ENCODE measurements at places on chromosomes 16 and 17. TPM values are rescaled to one million over a fixed set of nuclear protein-coding genes. Genes with fewer than 3 reads are reported as not detected.

The TNK1 gene
- 4.8 TPM for polyA plus RNA-seq

The TMEM235 gene
- not detected for polyA plus RNA-seq

The EFTUD2 gene
- polyA plus RNA-seq: 133 TPM

DNA sequence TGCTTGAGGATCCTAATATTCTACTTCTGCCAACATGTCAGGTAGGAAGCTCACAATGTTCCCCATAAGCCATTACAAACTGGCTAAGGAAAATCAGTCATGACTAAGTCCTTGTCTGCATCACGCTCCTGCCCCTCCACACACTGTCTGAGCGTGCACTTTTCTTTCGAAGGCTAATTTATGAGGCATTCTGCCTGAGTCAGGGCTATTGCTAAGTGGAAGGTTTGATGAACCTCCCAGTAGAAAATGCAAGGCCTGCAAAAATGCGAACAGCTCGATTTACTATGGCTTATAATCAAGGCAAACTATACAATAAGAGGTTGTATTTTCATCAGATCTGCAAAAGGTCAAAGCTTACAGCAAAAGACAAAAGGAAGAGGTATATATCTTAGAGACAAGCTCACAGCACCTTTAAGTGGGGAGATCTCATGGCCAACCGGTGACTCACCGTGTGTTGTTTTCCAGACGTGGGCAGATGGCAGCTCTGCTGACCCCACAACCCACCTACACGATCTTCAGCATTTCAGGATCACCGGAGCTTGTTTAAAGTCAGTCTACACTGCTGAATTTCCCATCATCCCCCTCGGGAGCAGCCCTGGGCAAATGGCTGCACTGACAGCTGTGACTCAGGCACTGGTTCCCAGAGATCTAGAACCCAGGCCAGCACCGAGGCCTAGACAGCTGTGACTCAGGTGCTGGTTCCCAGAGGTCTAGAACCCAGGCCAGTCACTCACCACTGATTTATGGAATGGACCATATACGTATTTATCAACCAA is 26.1 kb downstream of the MEAK7 start:
- DNase-seq: no peak

- DNase-seq: no peak
Observed at GRCh38 chr17:10614536-10615155, 42.5 kb downstream of the MYH3 start.

DNA sequence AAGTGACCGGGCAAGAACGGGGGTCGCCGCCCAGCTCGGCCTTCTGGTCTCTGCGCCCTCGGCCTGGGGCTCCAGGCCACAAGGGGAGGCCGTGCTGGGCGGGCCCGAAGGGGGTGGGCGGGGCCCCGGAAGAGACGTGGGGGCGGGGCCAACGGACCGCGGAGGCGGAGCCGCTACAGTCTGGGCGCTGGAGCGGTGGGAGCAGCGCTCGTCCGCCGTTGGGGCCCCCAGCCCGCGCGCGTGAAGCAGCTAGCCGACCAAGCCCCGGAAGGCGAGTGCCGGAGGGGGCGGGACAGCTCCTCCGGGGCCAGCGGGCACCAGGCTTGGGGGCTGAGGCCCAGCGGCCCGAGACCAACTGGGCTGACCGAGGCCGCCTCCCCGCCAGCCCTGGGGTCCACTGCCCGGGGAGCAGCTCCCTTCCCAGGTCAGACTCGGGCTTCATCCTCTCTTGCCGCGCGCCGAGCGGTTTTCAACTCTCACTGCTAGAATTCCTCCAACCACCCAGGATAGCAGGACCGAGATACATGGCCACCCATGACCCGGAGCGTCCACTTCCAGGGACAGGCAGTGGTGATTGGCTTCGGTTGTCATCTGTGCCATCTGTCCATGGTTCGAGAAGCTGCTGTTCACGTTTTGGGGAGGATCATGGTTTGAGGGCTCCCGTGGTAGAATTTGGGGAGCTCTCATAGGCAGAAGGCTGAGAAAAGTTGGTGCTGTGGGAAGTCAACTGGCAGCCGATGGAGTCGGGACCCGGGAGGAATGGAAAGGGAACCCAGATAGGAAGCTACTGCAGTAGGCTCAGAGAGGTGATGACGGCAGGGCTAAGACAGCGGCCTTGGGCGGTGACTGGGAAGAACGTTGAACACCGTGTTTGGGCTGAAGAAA is 44.6 kb upstream of the LCMT1 start:
- no peak for DNase-seq

DNA sequence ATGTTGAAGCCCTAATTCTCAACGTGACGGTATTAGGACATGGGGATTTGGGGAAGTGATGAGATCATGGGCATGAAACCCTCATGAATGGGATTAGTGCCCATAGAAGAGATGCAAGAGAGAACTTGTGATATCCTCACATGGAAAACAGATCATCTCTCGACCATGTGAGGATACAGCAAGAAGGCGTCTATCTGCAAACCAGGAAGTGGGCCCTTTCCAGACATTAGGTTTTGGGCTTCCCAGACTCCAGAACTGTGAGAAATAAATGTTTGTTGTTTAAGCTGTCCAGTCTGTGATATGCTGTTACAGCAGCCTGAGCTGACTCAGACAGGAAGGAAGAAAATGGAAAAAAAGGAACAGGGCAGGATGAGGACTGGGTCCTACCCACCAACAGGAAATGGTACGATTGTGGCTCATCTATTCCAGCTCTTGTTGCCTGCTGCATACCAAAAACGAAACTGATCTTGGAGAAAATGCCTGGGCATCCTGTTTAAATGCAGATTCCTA is 21.9 kb upstream of the SSTR2 start:
- no peak for DNase-seq

DNA sequence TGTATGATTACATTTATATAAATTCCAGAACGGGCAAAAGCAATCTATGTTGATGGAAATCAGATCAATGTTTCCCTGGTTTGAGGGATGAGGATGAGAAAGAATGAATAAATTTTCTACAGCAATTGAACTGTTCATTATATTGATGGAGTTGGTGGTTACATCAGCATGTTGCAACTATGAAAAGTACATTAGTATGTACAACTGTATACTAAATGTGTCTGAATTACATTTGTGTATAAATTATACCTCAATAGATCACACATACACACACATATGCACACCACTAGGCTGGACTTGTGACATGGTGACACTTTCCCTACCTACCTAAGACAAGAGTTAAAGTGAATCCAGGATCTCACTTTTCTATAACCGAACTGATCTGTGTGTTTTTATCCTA is 608.0 kb downstream of the CDH11 start:
- DNase-seq: no peak

DNA sequence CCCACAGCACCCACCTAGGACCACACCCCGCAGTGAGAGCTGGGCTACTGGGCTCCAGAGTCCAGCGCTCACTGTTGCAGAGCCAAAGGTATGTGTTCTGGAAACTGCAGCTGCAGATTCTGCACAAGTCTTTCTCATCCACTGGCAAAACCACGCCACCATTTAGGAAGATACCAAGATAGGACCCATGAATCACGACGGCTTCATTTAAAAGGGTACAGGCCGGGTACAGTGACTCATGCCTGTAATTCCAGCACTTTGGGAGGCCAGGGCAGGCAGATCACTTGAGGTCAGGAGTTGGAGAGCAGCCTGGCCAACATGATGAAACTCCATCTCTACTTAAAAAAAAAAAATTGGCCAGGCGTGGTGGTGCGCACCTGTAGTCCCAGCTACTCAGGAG is 18.8 kb downstream of the FOXF1 start:
- DNase-seq: no peak

- no peak for DNase-seq
Observed at GRCh38 chr16:89054261-89054661, 39.4 kb upstream of the ACSF3 start.

DNA sequence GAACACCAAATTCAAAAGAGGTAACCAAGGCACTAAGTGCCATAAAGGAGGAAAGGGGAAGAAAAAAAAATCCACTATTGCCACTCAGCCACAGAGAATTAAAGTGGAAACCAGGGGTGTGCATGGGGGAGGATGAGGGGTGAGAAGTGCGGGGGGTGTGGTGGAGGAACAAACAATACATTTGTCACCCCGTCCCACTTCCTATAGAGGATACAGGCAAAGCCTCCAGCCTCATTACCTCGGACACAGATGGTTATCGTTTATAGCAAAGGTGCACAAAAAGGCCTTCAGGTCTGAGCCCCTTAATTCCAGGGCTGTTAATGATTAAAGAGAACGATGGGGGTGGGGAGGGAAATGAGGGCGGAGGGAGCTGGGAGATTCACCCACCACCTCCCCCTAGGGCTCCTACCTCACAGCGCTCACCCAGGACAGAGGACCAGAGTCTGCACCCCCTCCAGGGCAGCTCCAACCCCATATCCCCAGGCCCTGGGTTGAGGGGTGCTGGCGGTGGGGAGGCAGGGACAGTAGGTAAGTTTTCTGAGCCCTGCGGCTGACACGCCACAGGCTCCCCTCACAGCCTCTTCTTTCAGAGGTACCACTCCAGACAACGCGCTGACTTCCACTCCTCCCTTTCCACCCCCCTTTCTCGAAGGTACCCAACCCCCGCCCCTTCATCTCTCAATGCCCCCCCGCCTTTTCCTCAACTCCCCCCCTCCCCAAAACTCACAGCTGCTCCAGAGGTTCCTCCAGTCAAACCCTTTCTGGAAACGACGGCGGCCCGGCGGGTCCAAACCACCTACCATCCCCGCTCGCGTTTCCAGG is 470 bp downstream of the DCUN1D3 start:
- DNase-seq: no peak

DNA sequence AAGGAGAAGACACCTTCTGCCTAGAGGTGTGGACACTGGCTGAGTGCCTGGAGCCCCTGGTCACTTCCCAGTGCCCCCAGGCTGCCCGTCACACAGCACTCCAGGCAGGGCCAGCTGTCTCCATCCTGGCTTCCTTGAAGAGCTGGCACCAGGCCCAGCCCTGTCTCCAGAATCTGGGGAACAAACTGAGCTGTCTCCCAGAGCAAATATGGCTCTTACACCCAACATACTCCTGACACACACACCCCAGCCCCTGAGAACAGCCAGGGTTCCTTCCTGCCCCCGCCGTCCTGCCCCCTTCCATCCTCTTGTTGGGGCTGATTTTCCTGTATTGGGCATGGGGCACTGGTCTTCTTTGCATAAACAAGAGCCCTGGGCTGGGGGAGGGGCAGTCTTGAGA is 9.1 kb downstream of the NHERF1 start:
- DNase-seq: no peak

- no peak for DNase-seq
Observed at GRCh38 chr16:24736758-24737157, 7.3 kb downstream of the TNRC6A start.

DNA sequence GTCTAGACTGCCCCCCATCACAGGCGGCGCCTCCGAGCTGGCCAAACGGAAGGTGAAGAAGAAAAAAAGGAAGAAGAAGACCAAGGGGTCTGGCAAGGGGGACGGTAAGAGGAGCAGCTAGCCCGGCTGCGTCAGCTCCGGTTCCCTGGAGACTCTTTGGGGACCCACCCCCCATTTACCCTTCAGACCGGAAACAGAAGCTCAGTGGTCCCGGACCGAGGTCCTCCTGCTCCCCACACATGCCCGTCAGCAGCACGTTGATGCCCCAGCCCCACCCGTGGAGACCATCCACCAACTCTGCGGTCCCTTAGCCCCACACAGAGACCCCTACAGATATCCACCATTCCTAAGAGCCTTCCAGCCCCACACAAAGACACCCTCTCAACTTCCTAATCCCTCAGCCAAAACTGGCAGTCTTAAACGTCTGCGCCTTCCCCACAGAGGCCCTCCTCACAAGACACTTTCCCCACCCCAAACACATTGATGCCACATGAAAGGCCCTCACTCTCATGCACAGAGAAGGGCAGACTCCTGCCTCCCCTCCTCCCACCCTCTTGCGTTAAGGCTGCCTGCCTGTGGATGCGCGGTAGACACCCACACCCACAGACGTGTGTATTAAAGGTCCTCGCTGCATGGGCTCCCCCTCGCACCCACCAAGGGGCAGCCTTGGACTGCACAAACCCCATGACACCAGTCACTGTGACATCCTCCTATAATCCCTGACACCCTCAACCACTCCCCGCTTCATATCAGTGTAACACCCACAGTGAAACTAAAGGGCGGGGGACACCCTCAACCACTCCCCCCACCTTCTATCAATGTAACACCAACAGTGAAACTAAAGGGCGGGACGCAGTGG is 58.2 kb upstream of the RPH3AL start:
- no peak for DNase-seq

GRCh38 chr16:9308850-9309249 is 217.4 kb downstream of the HAPSTR1 start:
- no peak for DNase-seq
